HL-60 (cell line): ENCODE measurements at places on chromosomes 1 and 21.

- no peak for DNase-seq
These were observed 11.9 kb upstream of the DUSP10 start for GRCh38 chr1:221753828-221754188.

DNA sequence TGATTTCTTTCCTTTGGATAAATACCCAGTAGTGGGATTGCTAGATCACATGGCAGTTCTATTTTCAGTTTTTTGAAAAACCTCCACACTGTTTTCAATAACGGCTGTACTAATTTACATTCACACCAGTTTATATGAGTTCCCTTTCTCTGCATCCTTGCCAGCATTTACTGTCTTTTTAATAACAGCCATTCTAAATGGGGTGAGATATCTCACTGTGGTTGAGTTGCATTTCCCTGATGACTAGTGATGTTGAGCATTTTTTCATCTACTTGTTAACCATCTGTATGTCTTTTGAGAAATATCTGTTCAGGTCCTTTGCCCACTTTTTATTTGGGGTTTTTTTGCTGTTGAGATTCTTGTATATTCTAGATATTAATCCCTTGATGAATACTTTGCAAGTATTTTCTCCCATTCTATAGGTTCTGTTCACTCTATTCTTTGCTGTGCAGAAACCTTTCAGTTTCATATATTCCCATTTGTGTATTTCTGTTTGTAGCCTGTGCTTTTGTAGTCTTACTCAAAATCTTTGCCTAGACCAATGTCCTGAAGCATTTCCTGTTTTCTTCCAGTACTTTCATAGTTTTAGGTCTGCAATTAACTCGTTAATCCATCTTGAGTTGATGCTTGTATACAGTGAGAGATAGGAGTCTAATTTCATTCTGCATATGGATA is 7.3 kb downstream of the HENMT1 start:
- no peak for DNase-seq

GRCh38 chr1:201329286-201329685 is 46.0 kb downstream of the PKP1 start:
- no peak for DNase-seq

GRCh38 chr21:24628046-24628445 is 979.2 kb downstream of the MRPL39 start:
- no peak for DNase-seq

GRCh38 chr1:59184365-59184905 is 112.5 kb upstream of the FGGY start:
- no peak for DNase-seq

DNA sequence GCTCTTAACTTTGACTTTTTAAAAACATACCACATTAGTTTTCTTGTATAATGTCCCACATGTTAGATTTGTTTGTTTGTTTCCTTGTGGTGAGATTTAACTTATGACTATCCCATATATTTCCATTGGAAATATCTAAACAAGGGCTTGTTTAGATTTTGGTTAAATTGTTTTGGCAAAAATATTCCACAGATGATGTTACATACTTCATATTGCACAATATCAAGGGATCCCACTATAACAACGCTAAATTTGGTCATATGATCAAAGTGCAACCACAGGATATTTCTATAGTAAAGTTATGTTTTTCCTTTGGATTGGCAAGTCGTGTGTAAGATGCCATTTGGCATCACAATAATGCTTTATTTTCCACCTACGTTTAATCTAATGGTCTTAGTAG is 396.7 kb downstream of the TGFB2 start:
- DNase-seq, result no peak

- DNase-seq, result no peak
These were observed 18.8 kb downstream of the GATAD2B start for GRCh38 chr1:153903841-153904455.

DNA sequence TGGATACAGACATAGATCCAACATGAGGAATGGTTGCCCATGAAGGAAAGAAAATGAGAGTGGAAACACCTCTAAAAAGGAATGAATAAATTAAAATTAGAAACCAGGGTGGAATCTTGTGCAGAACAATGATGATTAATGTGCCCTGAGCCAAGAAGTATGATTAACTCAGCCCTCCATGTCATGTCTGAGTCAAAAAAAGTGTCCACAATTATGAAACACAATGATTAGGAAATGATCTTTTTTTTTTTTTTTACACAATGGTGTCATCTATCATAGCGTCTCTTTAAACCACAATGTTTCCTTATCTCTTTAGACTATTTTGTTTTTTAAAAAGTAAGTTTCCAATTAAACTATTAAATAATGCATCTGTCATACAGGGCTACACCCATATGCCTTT is 78.9 kb upstream of the RAB4A start:
- no peak for DNase-seq

DNA sequence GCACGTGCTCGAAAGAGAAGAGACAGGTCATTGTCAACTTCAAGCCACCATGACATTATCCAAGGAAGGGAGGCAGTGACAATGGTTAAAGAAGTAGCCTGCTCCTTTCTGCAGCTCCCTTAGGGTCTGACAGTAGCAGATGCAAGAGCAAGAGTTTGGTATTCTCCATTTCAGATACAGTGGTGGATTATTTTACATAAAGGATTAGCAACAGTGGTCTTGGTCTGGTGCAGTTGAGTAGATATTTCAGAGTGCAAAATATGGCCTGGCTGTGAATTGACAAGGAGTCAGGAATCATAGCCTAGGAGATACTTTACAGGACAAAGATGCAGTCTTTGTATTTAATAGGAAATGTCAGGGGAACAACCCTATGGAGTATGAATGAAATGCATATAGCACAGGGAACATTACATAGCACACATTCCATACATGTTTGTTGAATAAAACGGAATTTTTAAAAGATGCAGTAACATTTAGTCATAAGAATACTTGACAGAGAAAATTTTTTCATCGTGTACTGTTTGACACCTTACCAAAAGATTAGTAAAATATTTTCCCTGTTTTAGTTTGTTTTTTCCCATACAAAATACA is 41.8 kb downstream of the CHRM3 start:
- no peak for DNase-seq

DNA sequence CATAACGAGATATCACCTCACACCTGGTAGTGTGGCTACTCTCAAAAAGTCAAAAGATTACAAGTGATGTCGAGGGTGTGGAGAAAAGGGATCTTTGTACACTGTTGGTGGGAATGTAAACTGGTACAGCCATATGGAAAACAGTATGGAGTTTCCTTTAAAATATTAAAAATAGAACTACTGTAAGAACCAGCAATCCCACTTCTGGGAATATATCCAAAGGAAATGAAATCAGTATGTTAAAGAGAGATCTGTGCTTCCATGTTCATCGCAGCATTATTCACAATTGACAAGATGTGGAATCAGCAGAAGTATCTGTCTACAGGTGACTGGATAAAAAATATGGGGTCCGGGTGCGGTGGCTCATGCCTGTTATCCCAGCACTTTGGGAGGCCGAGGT is 7.6 kb upstream of the PIK3C2B start:
- DNase-seq, result no peak

- DNase-seq, result no peak
These were observed 206.6 kb downstream of the HIVEP3 start for GRCh38 chr1:41712081-41712480.

DNA sequence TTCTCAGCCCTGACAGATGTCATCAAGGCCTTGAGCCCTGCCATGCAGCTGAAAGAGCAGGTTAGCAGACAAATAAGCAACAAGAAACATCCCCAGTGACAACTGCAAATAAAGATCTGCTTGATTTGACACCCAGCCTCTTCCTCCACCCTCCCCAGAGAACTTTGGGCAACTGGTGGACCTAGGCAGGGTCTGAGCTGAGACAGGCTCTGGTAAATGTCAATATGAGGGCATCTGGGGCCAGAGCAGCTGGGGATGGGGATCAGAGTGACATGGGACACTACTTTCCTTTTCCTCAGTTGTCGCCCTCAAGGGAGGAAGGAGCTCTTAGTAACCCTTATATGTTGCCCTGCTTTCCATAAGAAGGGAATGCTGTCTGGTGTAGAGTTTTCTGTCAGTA is 544.1 kb downstream of the NEGR1 start:
- DNase-seq, result no peak

DNA sequence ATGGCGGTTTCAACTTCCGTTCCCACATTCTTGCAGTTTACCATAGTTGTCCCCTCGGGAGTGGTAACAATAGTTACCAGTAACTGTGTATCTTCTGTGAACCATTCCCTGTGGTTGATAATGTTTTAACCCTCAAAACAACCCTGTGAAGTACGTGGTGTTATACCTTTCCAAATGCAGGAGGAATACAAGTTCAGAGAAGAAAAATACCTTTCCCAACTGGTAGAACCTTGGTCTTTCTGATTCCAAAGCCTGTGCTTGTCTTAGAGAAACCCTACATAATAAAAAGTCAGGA is 789 bp downstream of the BTF3L4 start:
- DNase-seq, result no peak

DNA sequence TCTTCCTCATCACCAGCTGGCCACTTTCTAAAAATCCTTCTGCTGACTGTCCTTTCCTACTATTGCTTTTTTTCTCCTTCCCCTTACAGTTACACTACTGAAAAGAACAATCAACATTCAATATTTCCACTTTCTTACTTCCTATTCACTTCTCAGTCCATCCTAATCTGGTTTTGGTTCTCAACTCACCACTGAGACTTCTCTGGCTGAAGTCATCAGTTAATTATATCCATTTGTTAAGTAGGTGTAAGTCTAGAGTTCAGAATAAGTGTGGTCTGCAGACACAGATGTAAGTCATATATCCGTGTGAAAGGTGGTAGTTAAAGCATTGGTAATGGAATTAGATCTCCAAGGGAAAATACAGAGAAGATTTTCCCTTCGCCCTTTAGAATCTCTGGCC is 21.4 kb downstream of the PEA15 start:
- no peak for DNase-seq

GRCh38 chr1:55402671-55403464 is 187.7 kb upstream of the USP24 start:
- no peak for DNase-seq

DNA sequence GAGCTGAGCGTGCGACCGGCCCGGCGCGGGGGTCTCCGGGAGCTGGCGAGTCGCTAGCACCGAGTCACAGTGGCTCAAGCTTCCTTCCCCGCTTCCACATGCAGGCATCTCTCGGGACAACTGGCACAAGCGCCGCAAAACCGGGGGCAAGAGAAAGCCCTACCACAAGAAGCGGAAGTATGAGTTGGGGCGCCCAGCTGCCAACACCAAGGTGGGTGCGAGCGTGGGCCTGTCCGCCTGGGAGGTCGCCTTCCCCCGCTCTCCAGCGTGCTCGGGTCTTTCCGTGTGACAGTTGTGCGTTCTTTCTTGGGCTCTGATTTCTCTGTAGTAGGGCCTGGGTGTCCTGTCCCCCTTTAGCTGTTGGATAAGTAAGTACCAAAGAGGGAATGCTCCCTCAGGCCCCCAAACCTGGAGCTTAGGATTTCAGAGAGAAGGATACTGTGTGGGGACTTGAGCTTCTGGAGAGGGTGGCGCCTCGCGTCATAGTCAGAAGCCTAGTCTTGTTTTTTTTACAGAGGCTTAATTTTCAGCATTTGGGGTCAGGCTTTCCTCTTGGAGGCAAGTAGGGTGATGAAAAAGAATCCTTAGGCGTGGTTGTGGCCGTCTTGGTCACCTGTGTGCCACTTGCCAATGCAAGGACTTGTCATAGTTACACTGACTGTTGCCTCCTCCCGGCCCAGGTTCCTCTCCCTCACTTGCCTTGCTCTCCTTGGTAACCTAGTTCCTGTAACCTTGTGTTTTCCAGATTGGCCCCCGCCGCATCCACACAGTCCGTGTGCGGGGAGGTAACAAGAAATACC is 790 bp downstream of the RPS8 start:
- peak; percentile 67 for DNase-seq

GRCh38 chr1:202010180-202011015 is at the start of gene ELF3:
Gene ELF3, plus strand, starts transcription at chr1:202010587. Its CDS starts 550 bp downstream, at chr1:202011137.
- DNase-seq, result no peak

DNA sequence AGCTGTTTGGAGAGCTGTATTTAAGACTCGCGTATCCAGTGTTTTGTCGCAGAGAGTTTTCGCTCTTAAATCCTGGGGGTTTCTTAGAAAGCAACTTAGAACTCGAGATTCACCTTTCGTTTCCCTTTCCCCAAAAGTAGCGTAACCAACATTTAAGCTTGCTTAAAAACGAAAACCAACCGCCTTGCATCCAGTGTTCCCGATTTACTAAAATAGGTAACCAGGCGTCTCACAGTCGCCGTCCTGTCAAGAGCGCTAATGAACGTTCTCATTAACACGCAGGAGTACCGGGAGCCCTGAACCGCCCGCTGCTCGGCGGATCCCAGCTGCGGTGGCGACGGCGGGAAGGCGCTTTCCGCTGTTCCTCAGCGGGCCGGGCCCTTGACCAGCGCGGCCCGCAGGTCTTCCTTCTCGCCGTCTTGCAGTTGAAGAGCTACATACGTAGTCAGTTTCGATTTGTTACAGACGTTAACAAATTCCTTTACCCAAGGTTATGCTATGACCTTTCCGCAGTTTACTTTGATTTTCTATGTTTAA is 1.9 kb downstream of the OLIG1 start:
- DNase-seq, result no peak

DNA sequence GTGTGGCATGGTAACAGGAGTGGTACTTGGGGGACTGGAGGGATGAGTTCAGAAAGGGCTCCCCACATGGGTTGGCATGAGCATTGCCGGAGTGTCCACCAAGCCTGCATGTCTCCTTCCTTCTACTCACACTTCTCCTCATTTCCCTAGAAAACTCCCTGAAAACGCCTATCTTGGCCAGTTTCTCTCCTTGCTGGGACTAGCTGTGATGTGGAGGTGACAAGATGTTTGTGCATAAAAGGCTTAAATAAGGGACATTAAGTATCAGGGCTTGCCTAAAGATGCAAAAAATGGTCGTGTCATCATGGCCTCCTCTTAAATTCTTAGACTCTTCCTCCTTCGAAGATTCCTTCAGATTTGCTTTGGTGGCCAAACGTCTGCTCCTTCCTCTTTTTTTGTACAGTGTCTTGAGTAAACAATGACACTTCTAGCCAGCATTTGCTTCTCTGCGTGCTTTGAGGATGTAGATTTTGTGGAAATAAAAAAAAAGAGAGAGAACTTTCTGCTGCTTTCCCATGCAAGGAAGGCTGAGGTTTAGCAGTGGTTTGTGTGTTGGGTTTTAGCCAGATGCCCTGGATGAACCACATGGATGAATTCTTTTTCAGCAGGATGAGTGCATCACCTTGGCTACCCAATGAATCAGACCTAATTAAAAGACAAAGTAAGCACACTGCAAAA is 239.1 kb upstream of the IRF2BP2 start:
- peak; percentile 90 for DNase-seq

GRCh38 chr21:14744368-14744767 is 198.3 kb upstream of the SAMSN1 start:
- no peak for DNase-seq

- no peak for DNase-seq
These were observed 1.2 kb downstream of the EPHB2 start for GRCh38 chr1:22711591-22712501.
